ENCODE measurements at places on chromosomes 5 and 9.
A peak's percentile ranks its signal among the peaks of the same experiment; 100 is the strongest.

- no peak for DNase-seq
These were observed 73.9 kb downstream of the KLF9 start for GRCh38 chr9:70340572-70340971.

- no peak for DNase-seq
These were observed 467 bp downstream of the C9orf78 start for GRCh38 chr9:129834489-129835127.

DNA sequence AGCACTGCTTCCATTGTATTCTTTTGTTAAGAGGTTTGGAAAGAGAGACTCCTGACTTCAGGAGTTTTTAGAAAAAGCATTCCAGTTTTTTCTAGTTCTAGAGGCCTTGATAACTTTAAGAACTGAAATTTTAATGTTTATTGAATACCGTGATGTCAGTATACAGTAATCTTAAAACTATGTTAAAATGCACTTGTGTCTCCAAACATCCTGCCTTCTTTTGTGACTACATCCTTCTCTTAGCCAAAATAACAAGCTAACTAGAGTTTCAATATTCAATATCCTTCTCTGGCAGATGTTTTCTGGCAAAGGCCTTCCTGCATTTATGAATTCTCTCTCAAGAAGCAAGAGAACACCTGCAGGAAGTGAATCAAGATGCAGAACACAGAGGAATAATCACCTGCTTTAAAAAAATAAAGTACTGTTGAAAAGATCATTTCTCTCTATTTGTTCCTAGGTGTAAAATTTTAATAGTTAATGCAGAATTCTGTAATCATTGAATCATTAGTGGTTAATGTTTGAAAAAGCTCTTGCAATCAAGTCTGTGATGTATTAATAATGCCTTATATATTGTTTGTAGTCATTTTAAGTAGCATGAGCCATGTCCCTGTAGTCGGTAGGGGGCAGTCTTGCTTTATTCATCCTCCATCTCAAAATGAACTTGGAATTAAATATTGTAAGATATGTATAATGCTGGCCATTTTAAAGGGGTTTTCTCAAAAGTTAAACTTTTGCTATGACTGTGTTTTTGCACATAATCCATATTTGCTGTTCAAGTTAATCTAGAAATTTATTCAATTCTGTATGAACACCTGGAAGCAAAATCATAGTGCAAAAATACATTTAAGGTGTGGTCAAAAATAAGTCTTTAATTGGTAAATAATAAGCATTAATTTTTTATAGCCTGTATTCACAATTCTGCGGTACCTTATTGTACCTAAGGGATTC lies 43.1 kb downstream of the NDFIP1 start:
- no peak for DNase-seq

- no peak for DNase-seq
These were observed 7.0 kb upstream of the GBGT1 start for GRCh38 chr9:133170716-133171115.

DNA sequence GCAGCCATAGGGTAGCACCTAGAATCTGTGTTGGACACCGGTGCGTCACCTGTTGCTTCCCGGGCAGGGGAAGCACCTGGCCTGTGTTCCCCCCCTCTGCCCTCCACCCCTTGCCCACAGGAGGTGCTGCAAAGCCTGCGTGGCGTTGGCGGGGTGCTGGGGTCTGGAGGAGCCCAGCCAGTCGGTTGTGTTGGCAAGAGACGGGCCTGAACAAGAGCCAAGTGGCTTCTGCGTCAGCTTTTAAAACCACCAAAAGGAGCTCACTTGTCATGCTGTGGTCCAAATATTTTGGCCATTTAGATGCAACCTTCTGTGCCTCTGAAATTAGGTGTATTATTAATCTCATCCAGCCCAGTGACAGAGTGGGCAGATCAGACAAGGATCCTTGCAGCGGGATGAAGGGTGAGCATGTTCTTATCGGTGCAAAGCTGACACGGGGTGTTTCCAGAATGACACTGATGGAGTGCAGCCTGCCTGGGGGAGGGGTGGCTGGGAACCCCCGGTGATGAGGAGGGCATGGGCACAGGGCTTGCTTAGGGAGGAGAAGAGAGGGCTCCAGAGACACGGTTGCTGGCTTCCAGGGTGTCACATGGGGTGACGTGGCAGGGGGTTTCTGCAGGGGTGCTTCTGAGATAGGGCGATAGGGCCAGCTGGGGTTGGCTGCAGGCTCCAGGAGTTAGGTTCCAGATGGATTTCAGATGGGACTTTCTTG lies 9.7 kb upstream of the RXRA start:
- no peak for DNase-seq

DNA sequence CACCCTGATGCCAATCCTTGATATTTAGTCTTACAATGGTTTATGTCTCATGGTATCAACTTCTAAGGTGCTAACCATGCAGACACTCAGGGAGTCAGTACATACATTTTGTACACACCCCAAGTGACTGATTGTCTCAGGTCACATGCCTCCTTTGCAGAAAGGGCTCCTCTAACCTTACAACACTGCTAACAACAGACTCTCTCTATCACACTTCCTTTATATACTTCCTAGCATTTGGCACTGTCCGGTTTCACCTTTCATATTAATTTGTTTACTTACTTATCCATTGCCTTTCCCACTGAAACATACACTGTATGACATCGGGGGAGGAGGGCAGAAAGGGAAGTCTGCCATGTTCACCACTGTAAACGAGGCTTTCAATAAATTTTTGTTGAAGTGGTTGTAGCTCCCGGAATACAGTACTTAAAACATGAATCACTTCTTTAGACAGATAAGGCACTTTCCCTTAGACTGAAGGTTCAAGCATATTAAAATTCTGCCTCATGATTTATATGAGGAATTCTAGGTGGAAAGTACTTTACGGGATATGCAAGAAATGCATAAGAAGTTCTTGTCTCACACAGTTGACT lies 20.6 kb downstream of the EMB start:
- DNase-seq, result no peak

- DNase-seq, result no peak
These were observed 6.9 kb upstream of the OLFM1 start for GRCh38 chr9:135080286-135081263.

DNA sequence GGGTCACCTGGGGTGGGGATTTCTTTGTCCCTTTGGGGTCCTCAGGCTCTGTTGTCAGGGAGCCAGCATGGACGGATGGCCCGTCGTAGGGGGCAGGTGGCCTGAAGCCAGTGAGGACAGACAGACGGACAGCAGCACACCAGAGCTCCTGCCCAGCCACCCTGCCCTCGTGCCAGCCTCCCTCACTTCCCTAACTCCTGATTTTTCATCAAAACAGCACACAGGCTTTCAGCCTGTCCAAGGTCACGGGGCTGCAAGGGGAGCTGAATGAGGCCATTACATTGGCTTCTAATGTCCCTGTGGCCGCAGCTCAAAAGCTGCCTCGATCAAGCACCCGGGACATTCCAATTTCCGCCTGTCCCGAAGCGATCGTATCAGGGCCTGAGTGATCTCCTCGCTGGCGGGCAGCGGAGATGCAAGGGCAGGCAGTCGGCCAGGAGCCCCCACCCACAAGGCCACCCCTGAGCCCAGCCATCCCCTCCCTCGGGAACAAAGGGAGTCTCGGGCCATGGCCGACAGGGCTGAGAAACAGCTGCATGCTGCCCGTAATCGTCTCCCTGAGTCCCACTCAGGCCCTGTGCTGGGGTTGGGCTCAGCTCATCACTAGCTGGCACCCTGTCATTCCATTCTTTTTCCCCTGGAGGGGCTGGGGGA lies 50.5 kb upstream of the RNU6ATAC start:
- DNase-seq, result no peak

GRCh38 chr9:79581388-79581787 lies 9.6 kb downstream of the TLE4 start:
- DNase-seq, result no peak

- no peak for DNase-seq
These were observed 339.1 kb upstream of the CCNH start for GRCh38 chr5:87751824-87752223.

DNA sequence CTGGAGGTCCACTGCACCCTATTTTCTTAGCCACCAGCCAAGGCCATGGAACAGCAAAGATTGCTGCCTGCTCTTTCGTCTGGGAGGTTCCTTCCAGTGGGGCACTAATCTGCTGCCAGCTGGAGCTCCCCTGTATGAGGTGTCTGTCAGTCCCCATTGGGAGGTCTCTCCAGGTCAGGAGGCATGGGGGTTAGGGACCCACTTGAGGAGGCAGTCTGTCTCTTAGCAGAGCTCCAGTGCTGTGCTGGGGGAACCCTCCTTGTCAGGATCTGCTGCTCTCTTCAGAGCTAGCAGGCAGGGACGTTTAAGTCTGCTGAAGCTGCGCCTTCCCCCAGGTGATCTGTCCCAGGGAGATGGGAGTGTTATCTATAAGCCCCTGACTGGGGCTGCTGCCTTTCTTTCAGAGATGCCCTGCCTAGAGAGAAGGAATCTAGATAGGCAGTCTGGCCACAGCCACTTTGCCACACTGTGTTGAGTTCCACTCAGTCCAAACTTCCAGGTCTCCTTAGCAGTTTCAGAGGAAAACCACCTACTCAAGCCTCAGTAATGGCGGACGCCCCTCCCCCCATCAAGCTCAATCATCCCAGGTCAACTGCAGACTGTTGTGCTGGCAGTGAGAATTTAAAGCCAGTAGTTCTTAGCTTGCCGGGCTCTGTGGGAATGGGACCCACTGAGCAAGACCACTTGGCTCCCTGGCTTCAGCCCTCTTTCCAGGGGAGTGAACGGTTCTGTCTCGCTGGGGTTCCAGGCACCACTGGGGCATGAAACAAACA lies 317.7 kb downstream of the LRRC70 start:
- no peak for DNase-seq

GRCh38 chr5:130189961-130190360 lies 285.7 kb downstream of the CHSY3 start:
- DNase-seq, result no peak

DNA sequence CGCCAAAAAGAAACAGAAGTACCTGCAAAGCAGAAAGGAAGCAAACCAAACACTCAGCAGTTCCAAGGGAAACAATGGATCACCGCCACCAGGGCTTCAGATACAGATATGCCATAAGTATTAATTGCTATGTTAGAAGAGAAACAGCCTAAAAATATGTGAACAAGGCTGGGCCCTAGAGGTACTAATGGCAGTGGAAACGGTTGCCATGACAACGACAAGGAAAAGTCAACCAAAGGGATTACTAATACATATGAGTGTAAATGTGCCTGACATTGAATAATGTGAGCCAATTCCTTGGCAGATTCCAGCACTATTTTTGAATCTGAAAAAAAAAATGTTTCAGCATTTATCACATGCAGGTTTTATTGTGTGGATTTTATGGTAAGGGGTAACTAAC lies 75.0 kb downstream of the CAVIN4 start:
- DNase-seq, result no peak

GRCh38 chr5:163459462-163459818 lies 462 bp downstream of the NUDCD2 start:
- DNase-seq, result no peak

DNA sequence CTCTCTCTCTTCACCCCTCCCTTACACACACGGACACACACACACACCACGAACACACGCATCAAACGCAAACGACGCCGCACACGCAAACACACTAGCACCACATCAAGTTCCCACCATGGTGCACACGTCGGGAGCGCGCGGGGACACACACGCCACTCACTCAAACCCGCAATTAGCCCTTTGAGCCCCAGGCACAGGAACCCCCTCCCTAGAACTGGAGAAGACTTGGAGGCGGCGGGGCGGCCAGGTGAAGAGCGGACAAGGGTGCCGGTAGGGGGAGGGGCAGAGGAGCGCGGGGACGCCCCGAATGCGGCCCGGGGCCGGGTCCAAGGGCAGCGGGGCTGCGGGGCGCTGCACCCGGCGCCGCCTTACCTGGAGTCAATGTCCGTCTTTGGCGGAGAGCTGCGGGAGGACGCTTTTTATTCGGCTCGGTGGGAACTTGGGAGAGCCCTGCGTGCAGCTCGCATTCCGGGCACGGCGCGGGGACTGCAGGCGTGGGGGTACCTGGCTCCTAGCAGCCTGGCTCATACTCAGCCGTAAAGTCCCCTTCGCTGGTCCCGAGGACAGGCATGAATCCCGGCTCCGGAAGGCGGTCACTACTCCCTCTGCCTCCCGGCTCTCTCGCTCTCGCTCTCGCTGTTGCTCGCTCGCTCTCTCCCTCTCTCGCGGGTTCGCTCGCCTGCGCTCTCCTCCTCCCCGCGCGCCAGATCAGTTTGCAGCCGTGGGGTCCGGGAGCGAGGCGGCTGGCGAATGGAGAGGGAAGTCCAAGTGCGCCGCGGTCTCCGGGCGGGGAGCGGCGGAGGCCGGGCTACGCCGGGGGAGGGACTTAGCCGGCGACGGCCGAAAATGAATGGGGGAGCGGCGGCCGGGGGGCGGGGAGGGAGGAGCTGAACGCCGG lies at the start of gene BRINP1:
BRINP1 (minus strand) TSS at position 755 of the 901 bp plus-strand sequence. CDS start 56,080 bp downstream, outside the sequence.
- DNase-seq, result peak; percentile 38

DNA sequence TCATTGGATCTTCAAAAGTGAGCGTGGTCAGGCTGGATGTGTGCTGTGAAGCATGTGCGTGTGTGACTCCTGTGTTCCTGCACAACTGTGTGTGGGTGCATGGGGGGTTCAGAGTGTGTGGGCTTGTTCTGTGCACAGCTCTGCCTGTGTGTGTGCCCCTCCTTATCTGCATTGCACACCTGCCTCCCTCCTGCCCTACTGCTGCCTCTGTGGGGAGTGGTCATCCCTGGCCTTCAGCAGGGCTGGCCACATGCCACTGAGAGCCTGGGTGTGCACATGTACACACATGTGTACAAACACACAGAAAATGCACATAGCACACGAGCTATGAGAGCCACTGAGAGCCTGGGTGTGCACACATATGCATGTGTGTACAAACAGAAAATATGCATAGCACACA lies 92.1 kb downstream of the CACNA1B start:
- DNase-seq, result no peak

- peak; percentile 22 for DNase-seq
These were observed 46.4 kb upstream of the SELENOP start for GRCh38 chr5:42858031-42858643.

GRCh38 chr9:6449645-6450044 lies 36.6 kb downstream of the UHRF2 start:
- DNase-seq, result no peak

DNA sequence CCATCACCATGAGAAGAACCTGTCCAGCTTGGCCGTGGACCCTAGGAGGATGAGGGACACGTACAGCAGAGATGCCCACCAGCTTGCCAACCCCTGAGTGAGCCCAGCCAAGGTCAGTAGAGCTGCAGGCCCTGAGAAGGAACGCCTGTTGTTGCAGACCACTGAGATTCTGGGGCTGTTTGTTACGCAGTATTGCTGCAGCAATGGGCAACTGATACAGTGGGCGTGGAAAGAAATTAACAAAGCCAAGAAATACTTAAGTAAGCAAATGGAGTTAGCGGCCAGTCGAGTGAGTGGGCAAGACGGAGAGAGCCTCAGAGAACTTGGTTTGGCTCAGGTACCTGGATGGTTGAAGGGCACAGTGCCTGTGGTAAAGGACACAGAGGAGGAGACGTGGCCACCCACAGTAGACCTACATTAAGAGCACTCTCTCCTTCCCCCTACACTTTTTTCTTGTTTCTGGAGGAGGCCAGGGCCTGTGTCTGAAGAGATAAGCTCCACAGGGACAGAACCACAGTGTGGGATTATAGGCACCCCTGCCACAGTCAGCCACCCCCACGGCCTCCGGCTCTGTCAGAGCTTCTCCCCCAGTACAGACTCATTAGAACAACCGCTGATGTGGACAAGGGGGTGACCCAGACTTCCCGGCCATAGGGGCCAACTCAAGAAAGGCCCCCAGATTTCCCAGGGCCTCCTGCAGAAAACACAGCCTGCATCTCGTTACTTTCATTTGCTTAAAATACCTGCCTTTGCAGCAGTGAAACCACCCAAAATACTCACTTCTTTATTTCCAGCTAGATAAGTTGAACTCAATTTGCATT lies 40.1 kb upstream of the GRHPR start:
- no peak for DNase-seq

All from substantia nigra (tissue), 51 donors.